Renal cortical epithelial cell (primary cell): ENCODE measurements at places on chromosomes 1 and 21. TPM values are rescaled to one million over a fixed set of nuclear protein-coding genes. Genes with fewer than 3 reads are reported as not detected.

DNA sequence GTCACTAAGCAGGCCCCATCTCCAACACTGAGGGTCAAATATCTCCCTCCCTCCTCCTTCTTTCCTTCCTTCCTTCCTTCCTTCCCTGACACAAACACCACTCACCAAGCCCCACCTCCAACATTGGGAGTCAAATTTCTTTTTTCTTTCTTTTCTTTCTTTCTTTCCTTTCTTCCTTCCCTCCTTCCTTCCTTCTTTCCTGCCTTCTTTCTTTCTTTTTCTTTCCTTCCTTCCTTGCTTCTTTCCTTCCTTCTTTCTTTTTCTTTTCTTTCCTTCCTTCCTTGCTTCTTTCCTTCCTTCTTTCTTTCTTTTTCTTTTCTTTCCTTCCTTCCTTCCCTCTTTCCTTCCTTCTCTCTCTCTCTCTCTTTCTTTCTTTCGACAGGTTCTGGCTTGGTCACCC is 79.2 kb upstream of the ETS2 start:
- DNase-seq, result no peak

- DNase-seq, result no peak
Measured at GRCh38 chr1:91080650-91081049, 58.8 kb upstream of the ZNF644 start.

DNA sequence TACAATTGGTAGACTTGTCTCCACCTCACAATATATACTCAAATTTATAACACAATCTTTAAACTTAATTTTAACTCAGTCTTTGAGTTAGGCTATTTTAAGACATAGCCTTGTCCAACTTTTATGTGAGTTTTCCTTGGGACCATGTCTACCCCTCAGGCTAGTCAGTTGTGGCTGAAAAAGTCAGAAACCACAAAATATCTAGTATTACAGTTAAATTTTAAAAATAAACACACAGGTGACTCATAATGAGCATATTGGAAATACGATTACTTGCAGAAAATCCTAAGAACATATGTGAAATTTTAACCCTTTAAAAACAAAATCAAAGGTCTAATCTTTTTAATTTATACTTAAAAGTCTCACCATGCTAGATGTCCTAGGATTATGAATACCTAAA is 4.8 kb upstream of the ASB17 start:
- no peak for DNase-seq

DNA sequence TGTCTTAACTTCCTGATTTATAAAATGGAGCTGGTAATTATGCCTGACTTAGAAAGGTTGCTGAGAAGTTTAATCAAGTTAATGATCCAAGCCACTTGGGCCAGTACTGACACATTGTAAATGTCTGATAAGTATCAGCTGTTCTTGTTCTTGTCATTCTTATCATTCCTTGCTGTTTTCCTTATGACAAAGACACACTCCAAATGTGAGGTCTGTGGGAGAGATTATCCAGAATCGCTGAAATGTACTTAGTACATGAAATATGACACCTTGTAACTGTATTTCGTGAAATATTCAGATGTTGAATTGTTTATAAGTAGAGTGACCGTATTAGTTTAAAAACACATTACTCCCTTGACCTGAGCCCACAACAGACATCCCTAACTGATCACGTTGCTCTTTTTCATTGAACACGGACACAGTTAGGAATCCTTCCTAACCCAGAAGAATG is 6.1 kb downstream of the AADACL4 start:
- DNase-seq, result peak; percentile 45

GRCh38 chr1:153572569-153573015 is 6.9 kb upstream of the S100A2 start:
- peak; percentile 93 for DNase-seq

GRCh38 chr1:179754041-179754624 is 11.0 kb downstream of the FAM163A start:
- DNase-seq, result peak; percentile 5

GRCh38 chr1:154351363-154352068 is 26.2 kb downstream of the ATP8B2 start:
- DNase-seq, result no peak

DNA sequence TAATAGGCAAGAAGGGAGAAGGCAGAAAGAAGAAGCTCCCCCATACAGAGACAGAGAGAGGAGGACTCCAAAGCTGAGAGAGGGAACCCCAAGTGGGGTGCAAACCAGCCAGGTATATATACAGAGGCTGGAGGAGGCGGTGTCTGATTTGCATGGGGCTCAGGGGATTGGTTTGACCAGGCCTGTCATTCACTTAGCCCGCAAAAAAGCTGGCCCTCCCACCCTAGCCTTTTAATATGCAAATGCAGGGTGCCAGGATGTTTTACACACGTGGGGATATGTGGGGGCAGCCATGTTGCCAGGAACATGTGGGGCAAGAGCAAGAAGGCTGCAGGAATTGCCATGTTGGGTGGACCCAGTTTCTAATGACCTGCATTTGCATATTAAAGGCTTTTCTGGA is 37.0 kb upstream of the TENT5B start:
- no peak for DNase-seq

DNA sequence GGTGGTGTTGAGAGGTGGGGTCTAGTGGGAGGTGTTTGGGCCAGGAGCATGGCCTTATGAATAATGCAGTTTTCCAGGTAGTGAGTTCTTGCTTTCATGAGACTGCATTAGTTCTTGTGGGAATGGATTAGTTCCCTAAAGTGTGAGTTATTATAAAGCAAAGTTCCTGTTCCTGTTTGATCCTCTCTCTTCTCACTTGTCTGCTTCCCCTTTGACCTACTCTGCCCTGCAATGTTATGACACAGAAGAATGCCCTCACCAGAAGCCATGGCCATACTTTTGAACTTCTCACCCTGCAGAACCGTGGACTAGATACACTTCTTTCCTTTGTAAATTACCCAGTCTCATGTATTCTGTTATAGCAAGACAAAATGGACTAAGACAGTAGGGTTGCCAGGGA is 53.6 kb downstream of the MAP3K7CL start:
- no peak for DNase-seq

GRCh38 chr1:201561601-201562000 is 22.7 kb downstream of the NAV1 start:
- DNase-seq, result no peak

The KCNK2 gene
- 0.25 TPM in 1 of 2 replicates, not detected in the other for total RNA-seq

The HAO2 gene
- not detected in 2 replicates for total RNA-seq

The LCE3B gene
- not detected in 2 replicates for total RNA-seq
